ENCODE measurements at places on chromosomes 7 and 10.

GRCh38 chr7:98078197-98078870 is 28.3 kb upstream of the LMTK2 start:
- no peak for DNase-seq

- no peak for DNase-seq
These were observed 176.0 kb upstream of the AKR1E2 start for GRCh38 chr10:4649886-4650508.

DNA sequence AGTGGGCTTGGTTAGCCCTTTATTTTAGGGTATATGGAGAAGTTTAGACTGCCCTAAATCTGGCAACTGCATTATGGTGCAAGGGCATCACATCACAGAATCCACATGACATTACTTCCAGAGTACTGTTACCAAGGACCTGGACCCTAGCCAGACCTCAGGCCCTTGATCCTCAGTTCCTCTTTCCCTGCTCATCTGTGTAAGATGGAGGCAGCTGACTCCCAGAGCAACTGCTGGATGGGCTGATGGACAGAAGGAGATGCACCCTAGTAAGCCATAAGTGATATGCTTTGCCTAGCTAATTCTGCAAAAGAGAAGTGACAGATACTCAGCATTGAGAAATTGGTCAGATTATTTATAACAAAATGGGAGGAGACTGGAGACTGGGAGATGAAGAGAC is 131.7 kb downstream of the DYNC1I1 start:
- no peak for DNase-seq

- no peak for DNase-seq
These were observed 65.7 kb upstream of the FAM204A start for GRCh38 chr10:118407777-118408176.

GRCh38 chr10:85916994-85917573 is 449.5 kb downstream of the GRID1 start:
- DNase-seq: no peak

DNA sequence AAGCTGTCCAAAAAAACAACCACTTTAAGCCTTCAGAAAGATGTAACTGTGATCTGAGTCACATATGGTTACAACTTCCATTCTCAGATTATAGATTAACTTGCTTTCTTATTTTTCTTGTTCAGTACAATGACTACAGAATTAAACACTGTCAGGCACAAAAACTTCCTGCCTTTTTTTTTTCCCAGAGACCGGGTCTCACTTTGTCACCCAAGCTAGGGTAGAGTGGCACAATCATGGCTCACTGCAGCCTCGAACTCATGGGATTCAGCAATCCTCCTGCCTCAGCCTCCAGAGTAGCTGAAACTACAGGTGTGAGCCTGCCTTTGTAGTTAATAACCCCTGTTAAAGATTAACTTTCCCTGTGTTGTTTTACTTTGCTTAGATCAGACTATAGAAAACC is 163.2 kb downstream of the AVL9 start:
- DNase-seq: peak; percentile 25
